ENCODE measurements at places on chromosomes 7 and 10.

DNA sequence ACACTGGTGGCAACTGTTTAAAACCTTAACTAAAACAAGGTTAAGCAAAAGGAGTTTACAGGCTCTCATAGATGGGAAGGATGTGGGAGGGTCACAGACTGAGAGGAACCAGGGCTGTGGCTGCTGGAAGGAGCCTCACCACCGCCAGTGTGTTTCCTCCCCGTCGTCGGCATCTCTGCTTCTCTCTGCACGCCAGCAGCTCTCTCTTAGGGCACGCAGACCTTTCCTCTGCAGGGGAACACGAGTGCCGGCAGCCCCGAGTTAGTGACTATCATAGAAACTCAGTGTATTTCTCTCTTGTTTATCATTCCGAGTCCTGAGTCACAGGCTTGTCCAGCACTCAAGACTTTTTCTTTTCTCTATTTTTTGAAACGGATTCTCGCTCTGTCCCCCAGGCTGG lies 8.1 kb upstream of the SH2D4B start:
- no peak for DNase-seq

DNA sequence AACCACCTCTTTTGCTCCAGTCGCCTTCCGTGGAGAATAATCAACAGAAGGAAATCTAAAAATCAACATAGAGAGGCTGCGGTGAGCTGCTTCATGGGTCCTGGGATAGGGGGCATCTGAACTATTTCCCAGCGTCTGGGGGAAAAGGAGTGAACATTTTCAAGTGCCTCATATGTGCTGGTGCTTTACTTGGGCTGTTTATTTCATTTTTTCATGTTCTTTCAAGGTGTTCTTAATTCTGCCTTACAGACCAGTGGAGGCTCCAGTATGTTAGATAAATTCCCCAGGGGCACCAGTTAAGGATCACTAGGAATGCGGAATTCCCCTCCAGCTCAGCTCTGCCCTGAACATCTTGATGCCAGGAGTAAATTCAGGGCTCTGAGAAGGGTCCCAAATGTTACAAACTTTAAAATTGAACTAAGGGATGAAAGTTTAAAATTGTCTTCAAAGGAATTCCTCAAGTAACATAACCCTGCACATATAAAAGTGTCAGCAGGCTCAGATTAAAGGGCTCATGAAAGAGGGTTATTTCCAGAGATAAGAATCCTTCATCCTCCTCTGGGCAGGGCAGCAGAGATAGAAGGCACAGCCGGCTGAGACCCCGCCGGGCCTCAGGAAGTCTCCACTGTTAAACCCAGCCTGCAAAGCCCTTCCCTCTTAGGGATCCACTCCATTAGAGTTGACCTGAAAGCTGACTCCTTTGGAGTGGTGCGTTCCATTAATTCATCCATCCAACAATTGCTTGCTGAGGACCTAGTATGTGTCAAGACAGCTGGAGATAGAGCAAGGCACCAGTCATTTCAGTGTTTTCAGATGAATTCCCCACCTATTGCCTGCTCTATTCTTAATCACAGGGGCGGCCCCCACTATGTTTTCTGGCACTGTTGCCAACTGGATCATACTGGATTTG lies 345.8 kb downstream of the KCNMA1 start:
- no peak for DNase-seq

DNA sequence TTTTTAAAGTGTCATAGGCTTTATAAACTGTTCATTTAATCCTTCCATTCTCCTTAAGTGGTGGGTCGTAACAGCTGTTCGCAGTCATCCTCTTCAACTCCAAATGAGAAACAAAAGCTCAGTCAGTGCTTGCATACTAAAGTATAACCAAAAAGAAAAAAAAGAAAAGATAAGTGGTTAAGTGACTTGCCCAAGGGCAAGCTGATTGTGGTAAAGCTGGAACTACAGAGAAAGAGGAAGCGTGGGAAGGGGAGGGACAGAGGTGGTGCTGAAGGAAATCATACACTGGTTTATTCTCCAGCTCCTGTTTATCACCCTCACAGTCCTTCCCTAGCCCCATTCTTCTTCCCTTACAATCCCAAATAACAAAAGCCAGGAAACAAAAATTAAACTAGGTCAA lies 29.6 kb downstream of the IDE start:
- DNase-seq: peak; percentile 44

GRCh38 chr10:84478151-84478550 lies 149.8 kb downstream of the CCSER2 start:
- DNase-seq: no peak

DNA sequence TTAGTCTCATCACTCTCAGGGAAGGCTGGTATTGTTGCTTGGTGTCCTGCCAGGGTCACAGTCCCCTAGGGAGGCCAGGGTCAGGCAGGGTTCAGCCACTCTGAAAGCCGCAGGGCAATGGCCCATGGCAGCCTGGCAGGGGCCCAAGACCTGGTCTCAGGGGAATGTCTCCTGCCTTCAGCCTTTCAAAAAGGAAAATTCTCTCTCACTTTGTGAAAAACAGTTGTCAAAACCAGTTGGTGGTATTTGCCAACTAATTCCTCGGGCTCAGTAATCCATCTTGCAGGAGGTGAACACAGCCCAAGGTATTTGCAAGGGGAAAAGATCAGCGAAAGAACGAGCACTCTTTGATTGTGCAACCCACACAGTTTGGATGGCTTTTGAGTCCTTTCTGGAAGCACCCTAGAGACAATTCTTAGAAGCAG lies 101.5 kb downstream of the JCAD start:
- peak; percentile 11 for DNase-seq

GRCh38 chr7:148084138-148084537 lies 506.4 kb upstream of the C7orf33 start:
- peak; percentile 67 for DNase-seq

- no peak for DNase-seq
Observed at GRCh38 chr10:31314256-31315150, 4.5 kb upstream of the ZEB1 start.

DNA sequence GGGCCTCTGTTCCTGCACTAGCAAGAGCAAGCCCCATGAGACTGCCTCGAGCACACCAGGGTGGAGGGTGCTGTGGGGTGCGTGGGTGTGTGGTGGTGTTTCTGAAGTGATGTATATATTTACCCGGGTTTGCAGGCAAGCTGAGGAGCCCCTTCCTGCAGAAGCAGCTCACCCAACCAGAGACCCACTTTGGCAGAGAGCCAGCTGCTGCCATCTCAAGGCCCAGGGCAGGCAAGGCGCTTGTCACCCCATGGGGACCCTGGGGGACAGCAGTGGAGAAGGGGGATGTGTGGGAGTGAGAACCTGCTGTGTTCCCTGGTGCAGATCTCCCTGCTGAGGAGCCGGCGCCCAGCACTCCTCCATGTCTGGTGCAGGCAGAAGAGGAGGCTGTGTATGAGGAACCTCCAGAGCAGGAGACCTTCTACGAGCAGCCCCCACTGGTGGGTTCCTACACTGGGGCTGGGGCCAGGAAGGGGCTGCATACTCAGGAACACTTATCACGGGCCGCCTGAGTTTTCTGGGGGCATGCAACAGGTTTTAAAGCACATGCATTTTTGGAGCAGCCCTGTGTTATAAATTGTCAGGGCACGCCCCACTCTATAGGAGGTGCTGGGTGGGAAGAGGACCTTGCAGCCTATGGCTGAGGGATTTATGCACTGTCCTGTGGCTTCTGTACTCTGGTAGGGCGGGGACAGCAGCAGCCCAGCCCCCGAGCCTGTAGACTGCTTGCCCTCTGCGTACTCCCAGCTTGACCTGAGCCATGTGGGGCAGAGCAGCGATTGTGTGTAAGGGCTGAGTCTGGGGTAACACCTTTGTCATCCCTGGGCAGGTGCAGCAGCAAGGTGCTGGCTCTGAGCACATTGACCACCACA lies 5.9 kb downstream of the PGAM2 start:
- no peak for DNase-seq

- DNase-seq: no peak
Observed at GRCh38 chr7:108079276-108079647, 50.9 kb downstream of the LAMB4 start.

DNA sequence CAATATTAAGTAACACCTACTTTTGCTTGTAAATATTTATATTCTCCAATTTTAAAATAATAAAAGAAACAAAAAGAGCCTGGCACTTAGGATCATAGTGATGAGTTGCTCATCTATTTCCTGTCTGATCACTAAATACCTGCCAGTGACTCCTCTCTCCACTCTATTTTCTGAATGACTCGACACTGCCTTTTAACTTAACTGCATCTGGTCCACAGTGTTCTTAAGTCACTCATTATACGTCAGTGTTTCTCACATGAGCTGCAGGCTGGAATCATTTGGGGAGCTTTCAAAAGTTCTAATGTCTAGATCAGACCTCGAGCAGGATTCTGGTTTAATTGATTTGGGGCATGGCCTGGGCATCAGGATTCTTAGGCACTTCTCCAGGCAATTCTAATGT lies 78.0 kb upstream of the AGBL3 start:
- DNase-seq: no peak

DNA sequence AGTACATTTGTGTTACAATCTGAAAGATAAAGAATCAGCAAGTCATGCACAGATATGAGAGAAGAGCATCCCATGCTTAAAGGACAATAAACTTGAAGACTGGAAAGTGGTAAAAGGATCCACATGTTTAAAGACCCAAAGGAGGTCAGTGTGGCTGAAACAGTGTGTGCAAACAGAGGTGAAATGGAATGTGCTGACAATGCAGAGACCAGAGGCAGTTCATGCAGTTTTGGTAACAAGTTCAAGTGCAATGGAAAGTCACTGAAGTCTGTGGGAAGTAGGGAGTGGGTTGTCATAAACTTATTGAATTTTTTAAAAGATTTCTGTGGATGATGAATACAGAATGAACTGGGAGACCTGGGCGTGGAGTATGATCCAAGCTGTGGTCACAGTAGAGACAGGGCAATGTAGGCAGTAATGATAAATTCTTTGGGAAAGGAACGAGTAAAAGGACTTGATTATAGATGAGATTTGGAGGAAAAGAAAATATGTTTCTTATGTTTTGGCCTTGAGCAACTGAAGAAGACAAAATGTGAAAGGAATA lies 408.0 kb downstream of the HGF start:
- no peak for DNase-seq

- no peak for DNase-seq
Observed at GRCh38 chr7:148621563-148621962, 31.0 kb downstream of the C7orf33 start.

GRCh38 chr7:156897673-156898072 lies 4.7 kb upstream of the LMBR1 start:
- DNase-seq: no peak

- DNase-seq: peak; percentile 93
Observed at GRCh38 chr10:119315128-119316001, 108.0 kb downstream of the GRK5 start.

DNA sequence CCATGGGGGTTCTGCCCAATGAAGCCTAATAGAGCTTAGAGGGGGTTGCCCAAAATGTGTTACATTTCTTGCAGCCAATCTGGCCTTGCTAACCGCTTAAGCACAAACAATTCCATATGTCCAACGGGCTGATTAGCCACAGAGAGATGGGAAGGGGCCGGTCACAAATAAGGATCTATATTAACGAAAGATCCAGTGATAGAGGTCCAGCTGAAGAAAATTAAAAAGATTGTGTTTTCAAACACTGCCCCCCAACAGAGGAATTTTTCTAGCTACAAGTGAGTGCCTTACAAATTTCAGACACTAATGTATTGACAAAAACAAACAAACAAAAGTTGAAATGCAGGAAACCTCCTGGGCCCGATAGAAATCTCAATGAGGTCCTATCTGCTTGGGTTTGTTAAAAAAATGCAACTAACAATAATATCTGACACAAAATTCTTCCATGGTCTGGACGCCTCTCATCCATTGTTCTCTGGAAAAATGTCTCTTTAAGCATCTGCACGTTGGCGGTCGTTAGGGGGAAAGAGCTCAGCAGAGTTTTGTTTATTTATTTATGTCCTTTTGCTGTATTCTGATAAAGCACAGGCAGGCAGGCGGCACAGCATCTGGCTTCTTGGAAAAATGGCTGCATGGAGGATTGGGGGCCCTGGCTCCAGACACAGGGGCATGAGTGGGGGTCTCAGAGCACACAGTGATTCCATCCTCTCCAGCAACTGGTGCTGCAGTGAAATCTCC lies 402.0 kb downstream of the RPS24 start:
- no peak for DNase-seq

- DNase-seq: no peak
Observed at GRCh38 chr7:101698964-101699363, 69.9 kb upstream of the MYL10 start.
